ENCODE measurements at places on chromosomes 1 and 21.

GRCh38 chr1:111420377-111420776, 7.2 kb downstream of the OVGP1 start:
- DNase-seq = no peak

GRCh38 chr1:199983531-199983930, 44.0 kb upstream of the NR5A2 start:
- no peak for DNase-seq

DNA sequence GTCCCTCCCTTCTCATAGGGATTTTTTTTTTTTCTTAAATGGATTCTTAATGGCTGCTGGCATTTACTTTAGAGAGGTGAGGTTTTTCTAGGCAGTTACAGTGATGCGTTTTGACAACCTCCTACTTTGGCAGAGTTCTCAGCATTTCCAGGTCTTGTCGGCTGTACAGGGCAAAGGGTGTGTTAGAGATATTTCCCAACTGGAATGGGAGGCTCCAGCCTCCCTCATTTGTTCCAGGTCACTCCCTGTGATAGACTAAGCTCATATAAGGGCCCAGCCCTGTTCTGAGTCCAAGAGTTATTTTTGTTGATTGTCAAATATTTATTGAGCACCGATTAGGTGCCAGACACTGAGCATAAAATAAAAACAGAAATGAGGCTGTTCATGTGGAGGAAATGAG, 7.6 kb upstream of the XKR8 start:
- no peak for DNase-seq

- no peak for DNase-seq
These were observed 6.4 kb upstream of the KRTAP10-3 start for GRCh38 chr21:44564886-44565598.

DNA sequence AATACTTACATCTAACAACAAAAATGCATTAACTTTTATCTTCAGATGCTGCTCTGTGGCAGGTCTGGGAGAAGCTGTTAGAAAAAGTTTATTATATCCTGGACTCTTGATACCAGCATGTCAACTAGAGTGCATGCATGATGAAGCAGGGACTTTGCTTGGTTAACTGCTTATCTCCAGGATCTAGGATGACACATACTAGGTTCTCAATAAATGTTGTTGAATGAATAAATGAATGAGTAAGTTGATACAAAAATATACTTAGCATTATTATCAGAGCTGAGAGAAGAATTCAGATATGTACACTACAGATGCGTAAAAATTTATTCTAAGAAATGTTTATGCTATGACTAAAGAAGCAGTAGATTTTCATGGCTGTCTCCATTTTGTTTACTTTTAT, 304.3 kb downstream of the LTN1 start:
- DNase-seq = no peak

DNA sequence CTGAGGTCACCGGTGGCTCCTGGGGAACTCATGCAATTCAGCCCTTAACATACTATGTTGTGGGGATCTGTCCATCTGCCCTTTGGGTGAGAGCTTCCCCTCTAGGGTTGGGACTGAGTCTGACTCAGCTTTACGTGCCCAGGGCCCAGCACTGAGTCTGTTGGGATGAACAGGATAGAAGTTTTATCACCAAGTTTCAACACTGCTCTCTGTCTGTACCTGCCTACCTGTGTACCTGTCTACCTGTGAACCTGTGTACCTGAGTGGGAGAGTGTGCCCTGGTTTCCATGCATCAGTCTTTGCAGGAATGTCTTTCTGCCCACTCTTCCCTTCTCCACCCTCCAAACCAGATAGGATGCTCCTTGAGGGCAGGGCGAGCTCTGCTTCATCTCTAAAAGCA, 90.6 kb upstream of the POU3F1 start:
- no peak for DNase-seq

DNA sequence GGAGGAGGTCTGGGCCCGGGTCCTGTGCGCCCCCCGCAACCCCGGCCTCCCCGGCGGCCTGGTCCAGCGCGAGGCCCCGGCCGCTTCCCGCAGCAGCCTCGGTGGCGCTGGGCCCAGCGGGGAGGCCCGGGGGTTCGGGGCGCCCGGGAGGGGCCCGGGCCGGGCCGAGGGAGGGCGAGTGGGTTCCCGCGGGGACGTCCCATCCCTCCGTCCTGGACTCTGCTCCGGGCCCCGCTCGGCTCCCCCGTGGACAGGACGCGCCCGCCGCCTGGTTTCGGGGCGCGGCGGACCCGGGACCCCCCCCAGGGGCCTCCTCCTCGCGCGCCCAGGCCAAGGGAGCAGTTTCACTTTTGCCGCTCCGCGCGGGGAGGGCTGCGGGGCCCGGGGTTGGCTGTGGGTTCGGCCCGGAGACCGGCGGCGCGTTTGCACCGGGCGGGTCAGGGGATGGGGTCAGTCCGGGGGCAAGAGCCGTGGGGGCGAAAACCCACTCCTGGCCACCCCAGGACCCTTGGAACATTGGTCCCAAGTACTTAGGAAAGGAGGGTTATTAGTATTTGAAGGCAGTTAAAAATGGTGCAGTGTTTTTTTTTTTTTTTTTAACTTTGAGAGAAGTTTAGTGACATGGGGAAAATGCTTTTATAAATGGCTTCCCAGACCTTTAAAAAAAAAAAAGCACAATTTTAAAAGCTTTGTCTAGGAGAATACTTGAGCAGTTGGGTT, 677 bp downstream of the AGPAT3 start:
- DNase-seq = peak; percentile 77

DNA sequence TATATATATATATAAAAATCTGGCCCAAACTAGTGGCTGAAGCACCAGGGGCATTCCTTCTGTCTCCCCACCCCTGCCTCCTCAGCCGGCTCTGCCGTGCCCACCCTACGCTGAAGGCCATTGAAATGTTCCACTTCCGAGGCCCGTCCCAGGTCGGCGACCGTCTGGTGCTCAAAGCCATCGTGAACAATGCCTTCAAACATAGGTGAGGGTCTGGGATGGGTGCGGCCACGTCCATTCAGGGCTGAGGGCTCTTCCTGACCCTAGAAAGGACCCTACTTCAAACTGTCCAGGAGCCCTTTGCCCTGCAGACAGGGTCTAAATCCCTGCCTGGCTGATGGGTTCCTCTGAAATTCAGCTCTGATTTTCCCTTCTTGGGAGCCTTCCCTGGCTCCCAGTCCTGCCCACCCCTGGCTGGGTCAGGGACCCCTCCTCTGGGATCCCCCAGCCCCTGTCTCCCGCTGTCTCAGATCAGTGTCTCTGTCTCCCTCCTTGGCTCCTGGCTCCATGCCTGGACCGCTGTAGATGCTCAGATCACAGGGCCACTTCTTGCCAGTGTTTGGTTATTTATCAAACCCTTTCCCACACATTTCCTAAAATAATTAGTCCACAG, 24.0 kb downstream of the FAM151A start:
- DNase-seq = peak; percentile 41

GRCh38 chr1:24361811-24362210, 42.7 kb downstream of the GRHL3 start:
- no peak for DNase-seq

DNA sequence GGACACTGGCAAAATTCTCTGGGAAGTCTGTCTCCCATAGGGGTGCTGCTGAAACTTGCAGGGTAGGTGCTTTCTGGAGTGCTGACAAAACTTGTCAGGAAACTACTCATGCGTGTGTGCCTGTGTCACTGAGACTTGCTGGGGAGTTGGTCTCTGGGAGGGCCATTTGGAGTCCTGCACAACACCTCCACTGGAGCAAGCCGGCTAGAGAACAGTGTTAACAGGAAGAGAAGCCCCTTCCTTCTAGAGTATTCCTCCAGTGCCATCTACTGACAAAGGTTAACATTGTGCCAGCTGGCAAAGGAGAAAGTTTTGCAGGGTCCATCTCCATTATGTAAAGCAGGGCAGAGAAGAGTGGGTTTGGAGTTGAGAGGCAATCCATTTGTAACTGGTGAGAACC, 30.0 kb downstream of the ZMYM4 start:
- no peak for DNase-seq

- DNase-seq = peak; percentile 55
These were observed 57.4 kb downstream of the ZNF648 start for GRCh38 chr1:182003953-182004586.

- peak; percentile 69 for DNase-seq
These were observed 7.0 kb downstream of the EFNA3 start for GRCh38 chr1:155085504-155086127.

DNA sequence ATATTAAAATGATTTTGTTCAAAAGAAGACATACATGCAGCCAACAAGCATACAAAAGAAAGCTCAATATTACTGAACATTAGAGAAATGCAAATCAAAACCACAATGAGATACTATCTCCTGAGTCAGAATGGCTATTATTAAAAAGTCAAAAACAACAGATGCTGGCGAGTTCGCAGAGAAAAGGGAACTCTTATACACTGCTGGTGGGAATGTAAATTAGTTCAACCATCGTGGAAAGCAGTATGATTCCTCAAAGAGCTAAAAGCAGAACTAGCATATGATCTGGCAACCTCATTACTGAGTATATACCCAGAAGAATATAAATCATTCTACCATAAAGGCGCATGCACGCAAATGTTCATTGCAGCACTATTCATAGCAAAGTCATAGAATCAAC, 126.0 kb upstream of the HMCN1 start:
- DNase-seq = no peak

DNA sequence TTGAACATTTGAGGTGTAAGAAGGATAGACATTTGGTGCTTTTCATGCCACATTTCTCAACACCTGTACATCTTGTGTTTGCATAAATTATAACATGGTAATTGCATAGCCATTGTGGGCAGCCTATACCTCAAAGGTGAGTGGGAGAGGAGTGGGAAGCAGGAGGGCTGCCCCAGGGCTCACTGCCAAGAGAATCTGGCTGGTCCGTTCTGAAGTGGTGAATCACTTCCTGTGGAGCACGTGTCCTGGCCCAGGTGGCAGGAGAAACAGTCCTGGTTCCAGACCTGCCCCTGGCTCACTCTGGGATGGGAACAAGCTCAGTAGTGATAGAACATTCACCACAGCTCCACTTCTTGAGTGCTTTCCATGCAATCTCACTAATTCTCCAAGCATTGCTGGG, 11.6 kb upstream of the OLFML2B start:
- no peak for DNase-seq

DNA sequence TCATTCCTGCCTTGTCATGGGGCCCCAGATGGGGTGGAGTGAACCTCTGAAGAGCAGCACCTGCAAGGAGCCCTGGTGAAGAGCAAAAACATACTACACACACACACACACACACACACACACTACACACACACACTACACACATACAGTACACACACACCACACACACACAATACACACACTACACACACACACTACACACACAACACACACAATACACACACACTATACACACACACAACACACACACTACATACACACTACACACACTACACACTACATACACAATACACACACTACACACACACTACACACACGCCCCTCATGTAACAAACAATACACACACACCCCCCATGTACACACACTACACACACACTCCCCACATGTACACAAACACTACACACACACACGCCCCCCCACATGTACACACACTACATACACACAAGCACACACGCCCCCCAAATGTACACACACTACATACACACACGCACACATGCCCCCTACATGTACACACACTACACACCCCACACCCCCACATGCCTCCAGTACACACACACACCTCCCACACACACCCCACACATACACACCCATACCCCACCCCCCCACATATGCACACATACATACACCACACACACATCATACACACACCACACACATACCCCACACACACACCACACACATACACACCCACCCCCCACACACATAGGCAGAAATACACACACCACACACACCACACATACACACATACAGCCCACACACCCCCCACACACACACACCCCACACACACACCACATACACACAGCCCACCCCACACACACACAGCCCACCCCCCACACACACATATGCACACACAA, 9.3 kb downstream of the SLC2A5 start:
- no peak for DNase-seq

DNA sequence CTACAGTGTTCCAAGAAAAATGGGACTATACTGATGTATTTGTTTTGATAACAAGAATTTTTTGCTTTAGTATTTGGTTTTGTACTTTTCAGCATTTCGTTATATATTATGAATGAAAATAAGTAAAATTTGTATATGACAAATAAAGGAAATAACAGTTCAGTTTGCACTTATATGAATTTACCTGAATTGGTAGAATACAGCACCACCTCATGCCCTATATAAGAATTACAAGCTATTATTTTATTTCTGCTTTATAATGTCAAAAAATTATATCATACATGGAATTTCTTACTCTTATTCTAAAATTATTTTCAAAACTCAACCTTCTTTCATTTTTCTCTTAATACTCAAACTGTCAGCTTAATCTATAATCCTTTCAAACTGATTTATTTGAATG, 14.6 kb downstream of the EFCAB7 start:
- DNase-seq = no peak

- DNase-seq = no peak
These were observed 221.3 kb upstream of the KCTD3 start for GRCh38 chr1:215345766-215346165.

DNA sequence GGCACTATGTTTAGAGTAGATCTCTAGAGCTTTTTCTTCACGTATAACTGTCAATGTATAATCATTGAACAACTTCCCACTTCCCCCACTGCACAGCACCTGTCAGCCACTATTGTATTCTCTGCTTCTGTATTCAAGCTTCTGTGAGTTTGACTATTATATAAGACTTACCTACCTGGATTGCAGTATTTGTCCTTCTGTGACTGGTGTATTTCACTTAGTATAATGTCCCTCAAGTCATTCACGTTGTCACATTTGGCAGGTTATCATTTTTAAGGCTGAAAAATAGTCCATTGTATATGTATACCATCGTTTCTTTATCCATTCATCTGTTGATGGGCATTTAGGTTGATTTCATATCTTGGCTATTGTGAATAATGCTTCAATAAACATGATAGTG, 969.5 kb upstream of the B3GALT2 start:
- DNase-seq = no peak

GRCh38 chr1:177023726-177024125, 140.8 kb downstream of the ASTN1 start:
- DNase-seq = no peak

DNA sequence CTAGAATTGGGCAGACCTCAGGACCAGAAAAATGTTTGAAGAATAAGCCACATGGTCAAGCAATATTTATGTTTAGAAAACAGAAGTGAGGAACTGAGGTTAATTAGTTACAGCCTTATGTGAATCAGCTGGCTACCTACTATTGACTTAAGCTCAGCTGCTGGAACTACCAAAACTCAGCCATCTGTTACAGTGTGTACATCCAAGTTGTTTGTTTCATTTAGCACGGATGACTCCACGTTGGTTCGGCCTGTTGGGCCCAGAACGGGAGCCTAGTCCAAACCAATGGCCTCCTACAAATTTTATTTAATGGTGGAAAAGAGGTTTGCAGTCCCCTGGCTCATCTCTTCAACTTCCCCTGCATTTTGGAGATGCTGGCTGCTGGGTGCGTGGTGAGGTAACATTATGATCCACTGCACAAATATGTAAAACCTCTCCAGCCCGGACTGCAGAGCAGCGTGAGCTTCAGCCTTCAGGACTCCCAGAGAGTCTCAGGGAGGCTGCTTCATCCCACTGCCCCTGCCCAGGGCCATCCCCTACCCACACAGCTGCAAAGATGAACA, 143.4 kb downstream of the ZZZ3 start:
- DNase-seq = peak; percentile 40

- no peak for DNase-seq
These were observed 567.2 kb downstream of the NPHP4 start for GRCh38 chr1:5424802-5425703.
